Mesothelial cell of epicardium (in vitro differentiated cells): ENCODE measurements at places on chromosomes 4 and X. TPM values are rescaled to one million over a fixed set of nuclear protein-coding genes. Genes with fewer than 3 reads are reported as not detected.

The GAGE12H gene
- not detected in 3 replicates for total RNA-seq

GRCh38 chr4:2646396-2647149, 109.6 kb downstream of the TNIP2 start:
- DNase-seq: no peak

DNA sequence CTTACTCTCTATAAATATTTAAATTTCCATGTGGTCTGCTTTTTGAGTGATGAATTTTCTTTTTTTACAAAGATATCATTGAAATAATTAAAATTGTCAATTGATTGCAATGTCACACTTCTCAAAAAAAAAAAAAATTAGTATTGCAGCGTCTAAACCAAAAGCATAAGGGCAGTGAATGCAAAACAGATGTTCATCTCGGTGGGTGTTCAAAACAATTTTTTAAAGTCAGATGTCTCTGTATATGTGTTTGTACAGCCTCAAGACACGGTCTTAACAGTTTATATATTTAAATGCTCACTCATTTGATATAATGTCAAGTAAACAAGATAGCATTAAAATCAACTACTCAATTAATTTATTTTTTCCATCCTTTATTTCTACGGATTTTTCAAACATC, 52.3 kb downstream of the PALLD start:
- DNase-seq: no peak

GRCh38 chr4:3372933-3373465, 68.8 kb upstream of the HGFAC start:
- DNase-seq: no peak

DNA sequence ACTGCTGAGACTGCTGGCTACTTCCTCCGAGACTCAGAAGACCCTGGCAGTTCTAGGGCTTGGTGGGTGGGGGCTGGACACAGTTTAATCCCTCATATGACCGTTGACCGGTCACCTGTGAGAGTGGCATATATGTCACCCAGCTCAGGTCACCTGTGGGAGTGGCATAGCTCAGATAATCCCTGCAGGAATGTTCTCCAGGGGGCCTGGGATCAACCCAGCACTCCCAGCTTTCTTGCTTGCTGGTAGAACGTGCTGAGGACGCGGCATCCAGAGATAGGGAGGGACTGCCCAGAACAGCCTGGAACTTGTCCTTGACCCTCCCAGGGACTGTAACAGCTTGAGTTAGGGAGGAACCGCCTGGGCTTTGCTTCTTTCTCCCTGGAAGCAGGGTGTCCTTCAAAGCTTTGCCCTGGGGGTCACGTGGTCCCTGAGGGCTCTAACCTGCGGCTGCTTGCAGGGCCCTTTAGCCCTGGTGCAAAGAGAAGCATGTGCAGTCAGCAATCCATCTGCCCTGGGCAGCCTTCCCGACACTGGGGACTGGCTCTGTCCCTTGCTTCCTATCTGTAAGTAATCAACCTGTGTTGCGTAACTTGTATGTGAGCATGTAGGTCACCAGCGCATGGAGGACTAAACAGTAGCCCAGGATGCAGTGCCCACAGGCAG, 55.3 kb downstream of the ZFYVE28 start:
- DNase-seq: no peak

DNA sequence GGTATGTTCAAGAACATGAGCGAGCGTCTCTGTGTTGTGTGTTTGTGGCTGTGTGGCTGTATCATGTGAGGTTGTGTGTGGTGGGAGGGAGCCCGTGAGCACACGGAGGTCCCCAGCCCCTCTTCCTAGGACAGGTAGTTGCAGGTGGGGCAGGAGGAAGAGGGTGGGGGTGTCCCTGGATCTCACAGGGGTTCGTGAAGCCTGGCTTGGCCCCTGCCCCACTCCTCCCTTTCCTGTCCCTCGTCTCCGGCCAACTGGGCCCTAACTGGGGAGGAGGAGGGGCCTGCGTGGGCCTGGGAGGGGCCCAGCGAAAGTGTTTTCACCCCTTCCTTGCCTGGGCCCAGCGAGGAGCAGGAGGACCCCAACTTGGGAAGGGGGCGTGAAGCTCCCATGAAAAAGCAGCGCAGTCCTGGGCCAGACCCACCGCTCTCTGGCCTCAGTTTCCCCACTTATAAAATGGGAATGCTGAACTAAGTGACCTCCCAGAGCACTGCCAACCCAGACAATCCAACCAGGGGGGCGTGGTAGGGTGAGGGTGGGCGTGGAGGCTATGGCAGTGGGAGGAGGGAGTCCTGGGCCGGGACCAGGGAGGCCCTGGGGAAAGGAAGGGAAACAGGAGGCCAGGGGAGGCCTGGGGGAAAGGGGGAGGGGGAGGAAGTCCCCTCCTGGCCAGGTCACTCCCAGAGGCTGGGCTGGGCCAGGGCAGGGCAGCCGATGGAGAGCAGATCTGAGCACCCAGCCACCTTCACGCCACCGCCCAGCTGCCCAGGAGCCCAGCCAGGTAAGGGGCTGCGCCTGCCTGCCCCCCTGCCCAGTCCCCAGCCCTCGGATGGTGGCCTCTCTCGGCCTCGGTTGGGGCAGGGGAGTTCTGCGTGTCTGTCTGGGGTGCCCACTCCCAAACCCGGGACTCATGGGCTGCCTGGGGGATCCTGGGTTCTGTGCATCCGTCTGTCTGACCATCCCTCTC, at the start of gene AVPR2:
Gene AVPR2, plus strand, starts transcription at position 683 of the 967 bp plus-strand sequence. CDS start 473 bp downstream, outside the sequence.
- DNase-seq: no peak

DNA sequence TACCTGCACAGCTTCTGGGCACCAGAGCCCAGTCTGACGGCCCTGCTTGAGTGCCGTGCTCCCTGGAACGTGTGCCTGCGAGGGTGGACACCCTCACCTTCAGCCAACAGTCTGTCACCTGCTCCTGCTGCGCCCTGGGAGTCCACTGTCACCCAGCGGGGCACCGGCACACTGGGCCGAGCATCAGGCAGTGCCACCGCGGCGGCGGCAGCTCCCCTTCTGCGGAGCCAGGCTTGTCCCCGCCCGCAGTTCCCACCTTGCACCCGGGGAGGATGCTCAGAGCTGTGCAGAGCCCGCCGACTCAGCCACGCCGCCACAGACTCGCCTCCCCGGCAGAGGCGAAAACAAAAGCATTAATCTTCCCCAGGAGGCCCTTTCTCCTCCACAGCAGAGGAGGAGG, 86.8 kb downstream of the ABLIM2 start:
- DNase-seq: no peak

DNA sequence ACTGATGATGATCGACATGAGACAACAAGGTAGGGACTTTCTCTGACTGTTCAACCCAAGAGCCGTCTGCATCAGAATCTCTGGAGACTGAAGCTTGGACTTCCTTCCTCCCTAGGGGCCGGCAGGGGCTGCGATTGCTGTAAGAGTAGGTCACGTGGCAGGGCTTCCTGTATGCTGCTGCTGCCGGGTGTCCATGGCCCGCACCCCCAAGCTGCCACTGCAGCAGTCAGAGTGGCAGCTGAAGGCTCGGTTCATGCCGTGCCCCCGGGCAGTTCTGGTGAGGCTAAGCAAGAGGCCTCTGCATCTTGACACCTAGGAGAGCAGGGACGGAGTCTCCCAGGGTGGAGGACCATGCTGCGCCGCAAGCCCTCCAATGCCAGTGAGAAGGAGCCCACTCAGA, at the start of gene SASH3:
Gene SASH3, plus strand, starts transcription at position 203 of the 400 bp plus-strand sequence. Its CDS starts 149 bp downstream, at position 352.
- DNase-seq: no peak

- DNase-seq: no peak
Measured at GRCh38 chrX:132664273-132664672, 175.4 kb upstream of the MBNL3 start.

- no peak for DNase-seq
Measured at GRCh38 chr4:21664355-21664754, 284.2 kb downstream of the KCNIP4 start.

DNA sequence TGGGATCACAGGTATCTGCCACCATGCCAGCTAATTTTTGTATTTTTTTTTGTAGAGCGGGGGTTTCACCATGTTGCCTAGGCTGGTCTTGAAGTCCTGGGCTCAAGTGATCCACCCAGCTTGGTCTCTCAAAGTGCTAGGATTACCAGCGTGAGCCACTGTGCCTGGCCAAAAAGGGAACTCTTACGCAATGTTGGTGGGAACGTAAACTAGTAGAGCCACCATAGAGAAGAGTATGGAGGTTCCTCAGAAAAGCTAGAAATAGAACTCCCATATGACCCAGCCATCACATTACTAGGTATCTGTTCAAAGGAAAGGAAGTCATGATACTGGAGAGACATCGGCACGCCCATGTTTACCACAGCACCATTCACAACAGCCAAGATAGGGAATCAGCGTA, 85.9 kb downstream of the PRKX start:
- no peak for DNase-seq

The EDNRA gene
- 135 to 140 TPM (median 135 TPM) in 3 replicates for total RNA-seq

DNA sequence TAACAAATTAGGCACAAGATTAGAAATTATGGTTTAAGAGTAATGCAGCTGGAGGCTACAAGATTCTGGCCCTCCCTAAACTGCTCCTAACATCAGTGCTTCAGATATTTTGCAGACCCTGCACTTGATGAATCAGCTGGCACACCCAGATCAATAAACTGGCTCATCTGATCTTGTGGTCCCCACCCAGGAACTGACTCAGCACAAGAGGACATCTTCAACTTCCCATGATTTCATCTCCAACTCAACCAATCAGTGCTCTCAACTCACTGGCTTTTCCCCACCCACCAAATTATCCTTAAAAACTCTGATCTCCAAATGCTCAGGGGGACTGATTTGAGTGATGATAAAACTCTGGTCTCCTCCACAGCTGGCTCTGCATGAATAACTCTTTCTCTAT, 21.7 kb upstream of the TMEM33 start:
- no peak for DNase-seq

- DNase-seq: no peak
Measured at GRCh38 chr4:187665086-187665485, 330.5 kb upstream of the ZFP42 start.

The NEUROG2 gene
- total RNA-seq: not detected in 3 replicates
